ENCODE measurements at places on chromosomes 11 and 22.

GRCh38 chr22:42320443-42321416 lies 50.3 kb upstream of the TCF20 start:
- DNase-seq = no peak

DNA sequence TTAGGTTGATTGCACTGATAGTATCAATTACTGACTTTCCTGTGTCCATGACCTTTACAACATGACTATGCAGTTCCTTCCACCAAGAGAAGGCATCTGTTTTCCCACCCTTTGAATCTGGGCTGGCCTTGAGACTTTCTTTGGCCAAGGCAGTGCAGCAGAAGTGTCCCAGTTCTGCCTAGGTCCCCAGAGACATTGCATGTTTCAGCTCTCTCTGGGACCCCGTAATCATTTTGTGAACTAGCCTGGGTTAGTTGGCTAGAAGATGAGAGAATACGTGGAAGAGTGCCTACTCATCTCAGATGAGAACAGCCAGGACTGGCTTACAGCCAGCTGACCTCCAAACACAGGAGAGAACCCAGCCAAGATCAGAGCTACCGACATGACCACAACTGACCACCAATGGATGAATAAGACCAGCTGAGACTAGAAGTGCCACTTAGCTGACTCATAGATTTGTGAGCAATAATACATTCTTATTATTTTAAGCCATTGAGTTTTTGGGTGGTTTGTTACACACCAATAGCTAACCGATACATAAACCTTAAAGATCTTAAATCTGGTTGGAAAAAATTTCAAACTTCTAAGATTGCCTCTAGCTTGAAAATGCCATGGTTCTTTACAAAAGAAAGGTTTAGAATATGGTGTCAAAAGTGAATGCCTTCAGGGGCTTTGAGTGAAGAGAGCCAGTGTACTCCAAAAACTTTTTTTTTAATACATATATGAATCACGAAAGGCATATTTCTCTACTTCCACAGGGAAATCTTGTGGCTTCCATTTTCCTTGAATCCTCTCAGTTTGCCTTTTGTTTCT lies 145.2 kb downstream of the FBXO7 start:
- DNase-seq = no peak

DNA sequence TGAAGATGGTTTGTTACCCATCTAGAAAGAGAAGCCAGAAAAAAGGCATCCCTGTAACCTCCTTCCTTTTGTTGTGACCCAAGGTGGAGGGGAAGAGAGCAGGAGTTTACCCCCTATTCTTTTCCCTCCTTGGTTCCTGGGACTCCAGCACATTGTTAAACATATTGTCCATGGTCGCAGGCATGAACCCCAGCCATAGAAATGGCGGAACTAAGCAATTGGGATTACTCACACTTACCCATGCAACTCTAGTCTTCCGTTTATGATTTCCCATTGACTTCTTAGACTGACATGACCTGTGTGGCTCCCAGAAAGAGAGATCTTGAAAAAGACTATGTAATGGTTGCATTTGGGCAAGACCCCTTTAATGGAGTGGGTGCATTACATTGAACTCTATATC lies 45.4 kb downstream of the OR4C46 start:
- DNase-seq = no peak

DNA sequence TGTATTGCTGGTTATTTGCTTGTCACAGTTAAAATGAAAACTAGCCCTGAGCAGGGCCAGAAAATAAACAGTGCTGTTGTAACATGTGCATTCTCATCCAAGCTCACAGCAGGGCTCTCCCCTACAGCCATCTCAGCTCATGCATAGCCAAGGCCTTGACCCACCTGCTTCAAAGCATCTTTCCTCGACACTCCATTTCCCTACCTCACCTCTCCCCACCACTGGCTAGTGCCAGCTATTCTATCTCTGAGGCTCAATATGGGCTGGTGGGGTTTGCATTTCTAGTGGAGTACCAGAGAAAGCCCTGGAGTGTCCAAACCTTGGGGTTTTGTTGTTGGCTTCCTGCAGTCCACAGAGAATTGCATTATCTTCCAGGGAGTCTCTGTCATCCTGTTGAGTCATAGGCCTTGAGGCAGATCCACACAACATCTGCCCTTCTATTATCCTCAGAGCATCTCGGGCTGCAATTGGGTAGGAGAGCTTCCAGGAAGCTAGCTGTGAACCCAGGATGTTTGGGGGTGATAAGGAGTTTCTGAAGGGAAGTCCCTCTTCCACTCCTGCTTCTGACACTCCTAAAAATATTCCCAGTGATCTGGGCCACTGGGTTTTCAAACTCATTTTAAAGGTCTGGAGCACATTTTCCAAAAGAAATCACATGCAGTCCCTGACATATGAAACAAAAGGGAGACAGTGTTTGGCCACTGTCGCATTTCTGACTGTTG lies 36.1 kb upstream of the AMOTL1 start:
- DNase-seq = no peak

- no peak for DNase-seq
These were observed 2.7 kb downstream of the REXO2 start for GRCh38 chr11:114441921-114442320.

DNA sequence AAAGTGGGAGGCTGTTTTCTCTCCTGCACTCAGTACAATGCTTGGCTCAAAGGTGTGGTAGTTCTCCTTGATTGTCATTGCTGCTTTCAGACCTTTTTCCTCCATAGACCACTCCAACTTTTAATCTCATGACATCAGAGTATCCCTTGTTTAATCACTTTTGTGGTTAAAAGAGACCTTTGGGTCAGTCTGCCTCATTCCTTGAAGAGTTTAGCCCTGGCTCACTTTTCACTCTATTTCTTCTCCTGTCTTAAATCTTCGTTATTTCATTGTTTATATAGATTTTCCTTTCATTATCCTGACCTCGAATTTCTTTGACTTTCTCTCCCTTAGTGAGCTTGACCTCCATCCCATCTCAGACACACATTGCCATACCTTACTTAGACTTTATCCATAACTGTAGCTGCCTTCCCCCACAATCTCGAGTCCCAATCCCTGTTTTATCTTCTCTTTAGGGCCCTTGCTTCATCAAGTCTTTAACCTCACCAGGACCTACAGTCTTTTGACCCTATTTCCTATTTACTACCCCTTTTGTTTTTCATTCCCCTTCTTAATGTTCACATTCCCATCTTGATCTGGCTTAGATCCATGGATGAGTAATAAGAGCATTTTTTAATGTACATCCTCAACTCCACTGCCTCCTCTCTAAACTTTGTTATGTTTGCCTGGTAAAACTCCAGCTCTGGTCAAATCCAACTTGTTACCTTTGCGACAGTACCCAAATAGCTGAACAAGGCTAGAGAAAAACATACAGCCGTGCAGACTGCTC lies 9.5 kb downstream of the ATXN10 start:
- DNase-seq = no peak

DNA sequence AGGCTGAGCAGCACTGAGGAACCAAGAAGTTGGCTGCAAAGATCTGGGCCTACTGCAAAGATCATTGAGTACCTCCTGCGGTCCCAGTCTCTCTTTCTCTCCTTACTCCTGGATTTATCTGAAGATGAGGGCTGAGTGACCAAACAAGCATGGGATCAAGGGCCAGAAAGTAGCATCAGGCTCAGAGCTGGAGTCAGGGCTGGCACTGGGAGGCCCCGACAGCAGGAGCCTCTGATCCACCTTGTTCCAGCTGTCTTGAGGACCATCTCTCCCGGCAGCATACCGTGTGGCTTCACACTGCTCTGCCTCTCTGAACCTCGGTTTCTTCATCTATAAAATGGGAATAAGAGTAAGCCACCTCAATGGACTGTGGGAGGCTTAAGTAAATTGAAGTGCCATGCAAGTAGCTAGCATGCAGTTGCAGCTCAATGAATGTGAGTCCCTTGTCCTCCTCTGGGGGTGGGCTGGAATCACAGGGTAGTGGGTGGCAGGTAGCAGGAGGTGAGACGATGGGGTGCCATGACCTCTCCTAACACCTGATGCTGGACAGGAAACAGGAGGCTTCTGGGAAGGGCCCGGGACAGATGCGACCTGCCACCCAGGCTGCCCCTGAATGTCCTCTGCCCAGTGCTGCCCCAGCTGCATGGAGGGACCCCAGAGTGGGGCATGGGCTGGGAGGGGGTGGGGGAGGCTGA lies 52.5 kb upstream of the PRDM11 start:
- DNase-seq = no peak

DNA sequence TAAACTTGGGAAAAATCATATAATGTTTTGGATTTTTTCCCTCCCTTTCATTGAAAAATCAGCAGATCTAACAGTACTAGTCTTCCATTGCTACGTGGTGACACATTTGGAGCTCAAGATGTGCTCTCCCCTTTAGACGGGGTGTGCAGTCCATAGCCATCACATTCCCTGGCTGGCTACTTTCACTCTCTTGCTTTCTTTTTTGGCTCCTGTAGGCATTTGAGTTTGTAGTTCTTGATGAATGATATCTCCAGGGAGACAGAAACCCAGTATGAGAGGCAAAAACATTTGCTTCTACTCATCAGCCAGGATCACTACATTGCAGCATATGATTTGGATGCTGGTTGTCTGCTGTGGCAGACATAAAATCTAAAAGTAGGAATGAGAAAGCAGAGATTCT lies 12.1 kb downstream of the CCDC81 start:
- no peak for DNase-seq

- no peak for DNase-seq
These were observed 39.1 kb downstream of the DIXDC1 start for GRCh38 chr11:111976119-111976766.

DNA sequence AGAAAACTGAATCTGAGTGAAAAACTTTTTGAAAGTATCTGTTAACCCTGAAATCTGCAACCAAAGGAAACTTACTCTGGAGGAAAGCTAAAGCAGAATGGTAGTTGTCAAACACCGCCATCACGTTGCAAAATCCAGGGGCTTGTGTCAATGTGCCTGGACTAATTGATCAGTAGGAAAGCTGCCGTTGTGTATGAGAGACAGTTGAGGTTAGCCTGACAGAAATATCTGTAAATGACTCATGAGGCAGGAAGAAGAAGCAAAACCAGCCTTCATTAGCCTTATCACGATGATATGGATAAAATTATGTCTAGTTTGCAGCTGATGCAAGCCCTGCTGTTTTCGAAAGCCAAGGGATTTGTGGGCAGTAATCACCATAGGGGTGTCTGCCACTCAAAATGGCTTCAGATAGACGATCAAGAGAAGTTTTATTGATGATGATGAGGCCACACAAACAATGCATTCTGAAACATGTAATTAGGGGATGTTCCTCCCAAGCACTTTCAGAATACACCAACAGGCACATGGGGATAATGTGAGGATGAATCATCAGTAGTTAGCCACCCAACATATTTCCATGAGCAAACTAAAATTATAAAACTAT lies 8.9 kb downstream of the SCGB1A1 start:
- DNase-seq = no peak

DNA sequence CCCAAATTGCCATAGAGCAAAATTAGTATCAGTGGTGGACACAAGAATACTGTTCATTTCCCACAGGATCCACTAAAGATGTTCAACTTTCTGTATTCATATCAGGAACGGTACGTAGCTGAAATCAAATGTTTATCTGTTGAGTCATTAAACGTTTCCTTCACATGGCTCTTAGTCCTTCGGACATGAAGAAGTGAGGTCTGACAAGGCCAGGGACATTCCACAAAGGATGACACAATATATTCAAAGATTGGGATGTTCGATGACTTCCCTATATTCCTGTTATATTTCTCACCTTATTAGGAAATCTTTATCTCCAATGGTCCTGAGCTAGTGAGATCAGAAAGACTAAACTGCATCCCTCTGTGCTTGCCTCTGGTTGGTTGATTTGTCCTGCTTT lies 129.0 kb downstream of the ETS1 start:
- DNase-seq = no peak

DNA sequence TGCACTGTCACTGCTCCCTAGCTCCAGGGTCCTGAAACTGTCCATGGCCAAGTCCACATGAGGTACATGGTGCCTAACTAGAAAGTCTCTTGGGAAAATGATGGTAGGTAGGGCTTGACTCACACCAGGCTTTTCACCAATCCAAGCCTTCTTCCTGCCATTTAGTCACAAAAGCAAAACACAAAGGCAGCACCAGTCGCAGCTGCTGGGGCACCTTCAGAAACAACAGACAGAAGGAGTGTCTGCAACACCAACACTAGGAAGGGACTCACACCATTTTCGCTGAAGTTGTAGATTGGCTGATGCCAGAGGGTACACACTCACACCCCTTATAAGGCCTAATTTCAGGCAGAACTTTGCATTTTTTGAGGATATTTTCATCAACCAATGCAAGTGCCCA lies 55.7 kb downstream of the SYTL2 start:
- DNase-seq = no peak

GRCh38 chr11:11171285-11171684 lies 181.8 kb downstream of the CSNK2A3 start:
- DNase-seq = no peak

GRCh38 chr11:126585388-126585773 lies 229.9 kb downstream of the ST3GAL4 start:
- DNase-seq = no peak

DNA sequence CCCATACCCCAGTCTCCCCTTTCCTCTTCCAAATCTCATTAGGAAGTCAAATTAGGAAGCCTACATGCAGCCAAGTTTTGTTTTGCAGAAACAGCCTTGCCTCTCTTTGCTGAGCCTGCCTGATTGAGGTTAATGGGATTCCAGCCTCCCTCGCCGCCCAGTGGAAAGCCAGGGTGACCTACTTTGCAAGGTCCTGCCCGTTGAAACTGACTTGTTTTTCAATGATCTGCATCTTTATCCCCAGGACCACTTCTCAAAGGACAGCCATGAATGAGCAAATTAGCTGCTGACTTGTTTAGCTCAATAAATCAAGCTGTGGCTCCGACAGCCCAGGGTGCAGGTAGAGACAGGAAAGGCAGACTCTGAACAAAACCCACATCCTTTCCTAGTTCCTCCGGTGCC lies 110.4 kb downstream of the RRAS2 start:
- DNase-seq = no peak

DNA sequence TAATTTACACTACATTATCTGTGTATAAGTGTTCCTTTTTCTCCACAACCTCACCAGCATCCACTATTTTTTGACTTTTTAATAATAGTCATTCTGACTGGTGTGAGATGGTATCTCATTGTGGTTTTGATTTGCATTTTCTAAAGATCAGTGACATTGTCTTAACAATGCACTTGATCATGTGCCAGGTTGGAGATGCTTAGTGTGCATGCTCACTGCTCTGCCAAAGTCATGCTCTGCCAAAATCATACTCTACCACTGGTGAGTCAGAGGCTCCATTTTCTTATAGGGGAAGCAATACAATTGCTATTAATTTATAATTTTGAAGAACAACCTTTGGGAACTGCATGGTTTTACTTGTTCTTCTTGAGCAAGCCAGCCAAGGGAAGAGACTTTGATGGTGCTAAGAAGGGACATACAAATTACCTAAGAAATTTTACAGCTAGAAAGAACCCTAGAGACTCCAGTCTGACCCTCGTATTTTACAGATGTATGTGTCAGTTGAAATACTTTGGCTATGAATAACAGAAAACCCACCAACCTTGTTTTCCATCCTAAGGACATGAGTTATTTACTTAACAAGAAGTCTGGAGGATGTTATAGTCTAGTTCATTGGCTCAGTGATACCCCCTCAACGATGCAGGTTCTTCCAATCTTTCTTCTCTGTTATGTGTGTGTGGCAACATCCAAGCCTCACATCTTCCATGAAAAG lies 368.9 kb downstream of the DDX10 start:
- no peak for DNase-seq
